Mesothelial cell of epicardium (in vitro differentiated cells): ENCODE measurements at places on chromosomes 12 and 14. TPM values are rescaled to one million over a fixed set of nuclear protein-coding genes. Genes with fewer than 3 reads are reported as not detected.

DNA sequence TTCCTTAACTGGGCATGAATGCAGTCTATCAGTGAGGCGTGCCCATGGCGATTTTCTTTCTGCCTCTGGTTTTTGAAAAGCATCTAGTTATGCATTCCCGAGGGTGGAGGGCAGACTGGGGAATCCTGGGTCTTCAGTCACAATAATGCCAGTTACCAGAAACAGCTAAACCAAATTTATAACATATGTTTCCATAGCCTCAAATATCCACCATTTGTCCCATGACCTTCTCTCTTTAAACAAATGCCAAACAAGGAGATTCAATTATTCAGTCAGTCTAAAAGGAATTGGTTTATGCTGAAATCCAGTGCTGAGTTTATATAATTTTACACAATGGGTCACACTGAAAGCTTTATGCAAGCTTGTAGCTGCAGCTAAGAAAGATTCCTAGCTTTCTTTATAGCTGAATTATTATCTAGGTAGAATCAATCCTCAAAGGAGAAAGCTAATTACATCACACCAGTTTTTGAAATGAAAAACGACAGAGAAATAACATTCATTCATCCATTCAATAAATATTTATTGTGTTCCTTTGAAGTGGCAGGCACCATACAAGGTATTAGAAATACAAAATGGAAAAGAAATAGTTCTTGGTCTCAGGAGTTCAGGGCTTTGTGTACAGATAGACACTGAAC is 131.3 kb upstream of the RAP1B start:
- no peak for DNase-seq

GRCh38 chr14:33056213-33056612 is 117.5 kb downstream of the NPAS3 start:
- DNase-seq = no peak

DNA sequence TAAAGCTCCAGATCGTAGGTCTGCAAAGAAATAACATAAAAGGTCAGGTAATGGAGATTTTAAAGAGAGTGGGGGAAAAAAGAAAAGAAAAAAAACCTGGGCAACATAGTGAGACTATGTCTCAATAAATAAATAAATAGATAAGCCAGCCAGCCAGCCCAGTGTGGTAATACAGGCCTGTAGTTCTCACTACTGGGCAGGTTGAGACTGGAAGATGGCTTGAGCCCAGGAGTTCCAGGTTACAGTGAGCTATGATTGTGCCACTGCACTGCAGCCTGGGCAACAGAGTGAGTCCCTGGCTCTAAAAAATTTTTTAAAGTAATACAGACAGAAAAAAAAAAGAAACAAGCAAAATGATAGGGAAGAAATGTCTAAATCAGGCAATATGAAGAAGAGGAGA is 43.2 kb upstream of the BBS10 start:
- DNase-seq = no peak

DNA sequence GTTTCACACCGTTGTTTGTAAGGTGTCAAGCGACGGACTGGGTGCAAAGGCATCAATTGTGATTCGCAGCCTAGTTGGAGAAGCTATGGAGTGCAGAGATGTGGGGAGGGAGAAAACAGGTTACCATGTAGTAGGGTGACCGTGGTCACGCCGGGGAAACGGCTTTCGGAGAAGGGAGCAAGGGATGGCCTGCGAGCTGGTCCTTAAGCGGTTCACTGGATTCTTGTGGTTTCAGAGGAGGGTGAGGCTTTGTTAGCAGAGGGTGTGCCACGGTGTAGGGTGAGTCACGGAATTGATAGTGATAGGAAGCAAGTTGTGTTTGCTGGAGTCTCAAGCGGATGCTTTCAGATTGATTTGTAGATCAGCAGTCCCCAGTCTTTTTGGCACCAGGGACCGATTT is 2.3 kb downstream of the PIWIL1 start:
- DNase-seq = no peak

DNA sequence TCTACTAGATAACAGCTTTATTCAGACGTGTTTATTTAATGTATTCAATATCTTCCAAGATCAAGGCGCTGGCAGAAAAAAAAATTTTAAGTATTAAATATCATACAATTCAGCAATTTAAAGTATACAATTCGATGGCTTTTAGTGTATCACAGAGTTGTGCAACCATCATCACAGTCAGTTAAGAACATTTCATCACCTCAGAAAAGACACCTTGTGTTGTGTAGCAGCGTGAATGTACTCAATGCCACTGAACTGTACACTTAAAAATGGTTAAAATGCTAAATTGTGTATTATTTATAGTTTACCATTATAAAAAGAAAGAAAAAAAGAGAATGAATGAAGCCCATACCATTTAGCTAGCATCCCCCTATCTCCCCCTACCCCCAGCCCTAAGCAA is 96.4 kb downstream of the RIN3 start:
- DNase-seq = no peak

DNA sequence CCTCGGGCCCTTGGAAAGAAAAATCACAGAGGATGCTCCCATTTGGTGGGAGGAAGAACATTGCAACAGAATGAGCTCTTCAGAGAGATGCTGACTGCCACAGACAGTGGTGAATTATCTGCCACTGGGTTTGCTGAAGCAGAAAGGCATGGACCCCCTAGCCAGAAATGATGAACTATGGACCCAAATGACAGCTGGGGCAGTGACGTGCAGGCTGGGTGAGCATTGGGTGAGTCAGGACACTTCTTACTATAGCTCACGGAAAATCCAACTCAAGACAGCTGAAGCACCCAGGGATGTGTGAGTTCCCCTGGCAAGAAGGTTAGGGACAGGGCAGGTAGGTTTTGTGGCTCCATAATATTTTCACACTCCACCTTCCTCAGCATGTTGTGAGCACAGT is 993.2 kb downstream of the BCL11B start:
- no peak for DNase-seq

DNA sequence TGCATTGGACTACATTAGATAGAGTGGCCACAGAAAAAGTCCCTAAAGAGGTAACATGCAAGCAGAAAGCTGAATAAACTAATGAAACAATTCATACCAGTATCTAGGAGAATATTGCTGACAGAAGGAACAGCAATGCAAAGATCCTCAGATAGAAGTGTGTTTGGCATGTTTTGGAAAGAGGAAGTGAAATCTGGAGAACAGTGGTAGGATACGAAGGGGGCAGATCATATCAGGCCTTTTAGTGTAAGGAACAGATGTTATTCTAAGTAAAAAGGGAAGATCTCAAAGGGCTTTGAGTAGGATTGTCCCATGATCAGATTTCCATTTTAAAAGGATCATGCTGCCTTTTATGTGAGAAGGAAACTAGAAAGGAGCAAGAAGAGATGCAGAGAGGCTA is 342.9 kb downstream of the PAWR start:
- DNase-seq = no peak

Gene SERPINA1
- total RNA-seq = 0.58 to 1.7 TPM (median 1.2 TPM) in 3 replicates

Gene AMDHD1
- 0.47 TPM in 1 of 3 replicates, not detected in the others for total RNA-seq
